ENCODE measurements at places on chromosomes 13 and 19.

DNA sequence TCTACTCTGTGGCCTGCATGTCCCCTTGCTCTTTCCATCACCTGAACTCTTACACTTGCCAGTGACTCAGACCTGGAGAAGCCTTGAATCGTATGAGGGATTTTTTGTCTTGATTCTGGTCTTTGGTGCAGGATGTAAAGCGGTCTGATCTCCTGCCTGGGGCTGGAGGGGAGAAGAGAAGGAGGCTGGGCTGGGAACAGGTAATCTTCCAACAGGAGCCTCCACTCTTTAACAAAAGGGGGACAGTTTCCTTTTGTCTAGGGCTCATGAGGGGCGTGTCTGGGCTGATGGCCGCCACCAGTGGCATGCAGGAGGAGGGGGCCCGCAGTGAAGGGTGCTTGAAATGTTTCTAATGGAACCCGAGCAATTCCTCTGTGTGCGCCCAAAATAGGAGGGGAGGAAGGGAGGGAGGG, 24.7 kb downstream of the NFIX start:
- DNase-seq: no peak

DNA sequence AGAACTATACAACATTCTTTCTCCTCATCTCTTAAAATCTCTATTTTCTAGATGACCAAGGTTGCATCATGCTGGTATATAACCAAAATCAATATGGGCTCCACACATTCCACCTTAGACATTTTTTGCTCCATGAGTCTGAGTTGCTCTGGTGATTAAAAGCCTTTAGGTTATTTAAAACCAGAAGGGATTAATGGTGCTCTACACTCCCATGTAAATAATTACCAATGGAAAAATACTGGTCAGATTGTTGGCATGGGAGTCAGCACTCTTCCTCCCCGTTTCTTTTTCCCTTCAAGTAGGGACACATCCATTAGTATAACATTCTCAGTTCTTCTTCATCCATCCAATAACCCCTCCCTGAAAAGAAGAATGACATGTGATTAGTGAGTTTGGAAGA, 747.7 kb downstream of the PCDH17 start:
- DNase-seq: no peak

- no peak for DNase-seq
Measured at GRCh38 chr13:112807653-112808376, 118.0 kb downstream of the ATP11A start.

- DNase-seq: no peak
Measured at GRCh38 chr19:33825556-33825955, 28.9 kb downstream of the KCTD15 start.

GRCh38 chr13:19153782-19154450, 27.7 kb downstream of the TUBA3C start:
- DNase-seq: no peak

- DNase-seq: peak; percentile 78
Measured at GRCh38 chr13:75372517-75372916, 109.5 kb downstream of the TBC1D4 start.

DNA sequence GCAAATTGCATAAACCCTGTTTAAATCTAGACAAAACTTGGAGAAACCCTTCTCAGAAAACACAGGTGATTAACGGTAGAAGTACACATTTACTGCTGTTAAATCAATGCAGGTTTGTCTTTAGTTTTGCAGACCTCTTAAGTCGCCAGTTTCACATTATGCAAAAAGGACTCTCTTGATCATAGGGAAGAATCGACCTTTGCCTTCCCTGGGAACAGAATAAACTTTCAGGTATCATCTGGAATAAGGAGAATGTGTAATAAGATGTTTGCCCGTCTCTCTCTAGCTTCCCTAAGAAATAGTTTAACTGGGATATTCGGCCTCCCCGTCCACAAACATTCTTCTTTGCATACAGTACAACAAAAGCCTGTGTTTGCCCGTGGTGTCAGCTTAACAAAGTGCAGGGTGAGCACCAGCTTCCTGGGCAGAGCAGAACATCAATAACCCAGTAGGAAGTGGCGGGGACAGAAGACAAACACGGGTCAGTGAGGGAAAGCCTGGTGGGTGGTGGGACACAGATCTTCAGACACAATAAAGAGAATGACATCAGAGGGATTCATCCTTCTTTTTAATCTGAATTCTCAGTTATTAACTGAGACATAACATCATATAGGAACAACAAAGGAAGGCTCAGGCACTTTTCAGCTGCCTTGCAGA, 1077.7 kb upstream of the SLC10A2 start:
- DNase-seq: no peak

DNA sequence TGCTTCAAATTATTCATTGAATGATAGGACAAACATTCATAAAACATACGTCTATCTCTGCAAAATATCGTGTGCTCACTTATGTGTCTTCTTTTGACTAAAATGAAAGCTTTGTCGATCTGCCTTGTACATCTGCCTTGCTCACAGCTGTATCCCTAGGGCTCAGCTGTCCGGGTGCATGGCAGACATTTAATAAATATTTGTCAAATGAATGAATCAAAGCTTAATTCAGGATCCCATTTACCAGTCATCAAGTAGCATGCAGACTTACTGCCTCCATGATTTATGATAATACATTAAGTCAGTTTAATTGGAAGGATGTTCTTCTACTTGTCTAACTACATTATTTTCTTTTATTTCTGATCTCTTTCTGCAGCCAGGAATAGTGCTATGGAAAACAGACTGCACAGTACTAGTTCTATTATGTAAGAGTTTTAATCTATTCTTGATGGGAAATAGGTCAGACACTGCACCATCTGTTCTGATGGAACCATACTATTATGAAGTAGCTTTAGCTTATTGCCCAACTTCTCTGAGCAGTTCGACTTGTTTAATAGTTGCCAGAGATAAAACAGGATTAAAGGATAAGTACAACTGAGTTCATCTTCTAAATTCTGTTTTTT, 13.2 kb downstream of the SLC46A3 start:
- DNase-seq: peak; percentile 32

- DNase-seq: peak; percentile 94
Measured at GRCh38 chr19:13116282-13117175, at the start of gene TRMT1. Gene TRMT1, minus strand, starts transcription at chr19:13116740. Its CDS starts 341 bp downstream, at chr19:13116399.

DNA sequence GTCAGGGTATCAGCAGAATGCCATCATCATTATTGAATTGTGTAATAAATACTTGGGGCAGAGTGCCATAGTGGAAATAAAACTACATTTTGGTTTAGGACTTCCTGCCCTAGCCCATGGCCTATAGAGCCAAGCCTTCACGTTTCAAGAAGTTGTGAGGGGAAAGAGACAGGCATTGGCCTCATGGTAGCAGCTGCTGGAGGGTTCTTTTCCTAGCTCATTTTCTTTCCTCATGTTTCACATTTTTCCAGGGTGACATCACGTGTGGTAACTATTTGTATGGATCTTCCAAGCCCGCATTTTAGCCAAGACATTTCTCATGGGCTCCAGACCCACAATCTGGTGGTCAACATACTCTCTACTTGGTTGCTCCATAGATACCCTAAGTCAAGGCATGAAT, 80.4 kb downstream of the LRCH1 start:
- DNase-seq: peak; percentile 81

- DNase-seq: peak; percentile 87
Measured at GRCh38 chr19:48967346-48968178, 2.5 kb downstream of the FTL start.

DNA sequence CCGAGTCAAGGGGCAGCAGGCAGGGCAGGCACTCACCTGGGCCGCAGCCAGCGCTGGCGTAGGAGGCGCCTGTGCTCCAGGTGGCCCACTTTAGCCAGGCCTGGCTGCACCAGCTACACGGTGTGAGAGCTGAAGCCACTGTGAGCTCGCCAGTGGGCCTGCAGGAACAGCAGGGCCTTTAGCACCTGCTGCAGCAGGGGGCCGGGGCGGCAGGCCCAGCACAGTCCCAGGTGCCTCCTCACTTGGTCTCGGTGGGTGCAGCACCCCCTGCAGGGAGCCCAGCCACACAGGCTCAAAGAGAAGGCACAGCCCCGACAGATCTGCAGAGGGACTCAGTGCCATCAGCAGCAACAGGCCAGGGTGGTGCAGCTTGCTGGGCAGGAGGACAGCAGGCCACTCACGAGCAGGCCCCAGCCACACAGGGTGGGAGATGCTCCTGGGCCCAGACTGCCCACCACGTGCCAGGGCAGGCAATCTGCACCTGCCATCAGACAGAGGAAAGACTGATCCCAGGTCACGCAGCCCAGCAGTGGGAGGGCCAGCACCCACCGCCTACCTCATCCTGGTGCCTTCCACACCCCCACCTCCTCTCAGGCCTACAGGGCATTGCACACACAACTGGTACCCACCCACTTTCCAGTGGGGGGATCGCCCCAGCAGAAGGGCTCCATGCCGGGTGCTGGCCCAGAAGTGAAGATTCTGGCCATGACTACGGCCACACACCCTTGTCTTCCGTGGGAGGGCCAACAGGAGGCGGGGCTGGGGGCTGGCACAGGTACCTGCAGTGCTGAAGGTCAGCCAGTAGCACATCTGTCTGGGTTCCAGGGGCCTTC, 15.8 kb downstream of the ARHGAP33 start:
- no peak for DNase-seq

DNA sequence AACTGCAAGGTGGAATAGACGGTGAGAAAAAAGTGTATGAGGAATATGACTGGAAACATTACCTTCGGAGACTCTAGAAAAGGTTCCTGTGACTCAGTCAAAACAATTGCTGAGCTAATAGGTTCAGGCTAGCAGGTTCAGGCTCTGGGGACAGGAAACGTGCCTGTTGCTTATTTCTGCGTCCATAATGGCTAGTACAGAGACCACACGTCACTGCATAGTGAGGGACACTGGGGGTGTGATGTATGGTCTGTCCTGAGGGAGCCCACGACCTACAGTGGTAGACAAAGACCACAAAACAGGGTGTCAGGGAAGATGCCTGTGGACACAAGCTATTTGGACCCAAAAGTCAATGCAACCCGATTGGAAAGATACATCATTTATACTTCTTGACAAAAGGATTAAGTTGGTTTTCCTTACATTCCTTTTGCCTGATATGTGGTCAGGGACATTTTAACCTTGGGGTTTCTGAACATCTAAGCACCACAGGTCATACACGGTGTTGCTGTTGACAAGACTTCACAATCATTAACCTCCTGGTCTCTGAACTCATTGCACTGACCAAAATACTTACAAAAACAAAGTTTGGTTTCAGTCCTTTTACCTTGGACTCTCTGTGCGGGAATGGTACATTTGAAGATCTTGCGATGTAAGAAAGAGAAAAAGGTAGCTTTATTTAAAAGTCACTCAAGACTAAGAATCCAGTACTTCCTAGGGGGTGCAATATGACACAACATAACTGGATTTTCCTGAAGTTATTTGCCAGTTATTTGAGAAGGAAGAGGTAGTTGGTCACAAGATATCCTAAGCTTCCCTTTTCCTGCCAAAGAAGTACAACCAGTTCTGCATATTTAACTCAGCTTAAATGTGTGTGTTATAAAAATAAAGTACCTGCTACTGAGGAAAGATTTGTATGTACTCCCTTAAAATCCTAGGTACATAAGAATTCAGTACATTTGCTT, 20.0 kb downstream of the CRYL1 start:
- no peak for DNase-seq

DNA sequence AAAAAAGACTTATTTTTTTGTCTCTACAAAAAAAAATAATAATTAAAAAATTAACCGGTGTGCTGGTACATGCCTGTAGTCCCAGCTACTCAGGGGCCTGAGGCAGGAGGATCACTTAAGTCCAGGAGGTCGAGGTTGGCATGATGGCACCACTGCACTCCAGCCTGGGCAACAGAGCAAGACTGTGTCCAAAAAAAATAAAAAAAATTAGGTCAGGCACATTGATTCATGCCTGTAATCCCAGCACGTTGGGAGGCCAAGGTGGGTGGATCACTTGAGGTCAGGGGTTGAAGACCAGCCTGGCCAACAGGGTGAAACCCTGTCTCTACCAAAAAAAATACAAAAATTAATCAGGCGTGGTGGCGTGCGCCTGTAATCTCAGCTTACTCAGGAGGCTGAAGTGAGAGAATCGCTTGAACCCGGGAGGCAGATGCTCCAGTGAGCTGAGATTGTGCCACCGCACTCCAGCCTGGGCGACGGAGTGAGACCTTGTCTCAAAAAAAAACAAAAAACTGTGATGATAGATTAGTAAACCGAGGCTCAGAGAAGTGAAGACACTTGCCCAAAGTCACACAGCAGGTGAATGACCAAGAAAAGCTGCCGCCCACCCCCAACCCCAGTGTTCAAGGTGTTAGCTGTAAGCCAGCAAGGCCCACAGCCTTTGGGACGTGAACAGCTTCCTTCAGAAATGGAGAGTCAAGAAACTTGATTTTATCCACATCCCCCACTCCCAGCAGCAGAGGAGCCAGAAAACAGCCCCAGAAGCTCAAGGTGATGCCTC, 9.4 kb downstream of the RNU6-9 start:
- no peak for DNase-seq

All from fibroblast of the aortic adventitia (primary cell).